ENCODE measurements at places on chromosomes 3 and 15.

DNA sequence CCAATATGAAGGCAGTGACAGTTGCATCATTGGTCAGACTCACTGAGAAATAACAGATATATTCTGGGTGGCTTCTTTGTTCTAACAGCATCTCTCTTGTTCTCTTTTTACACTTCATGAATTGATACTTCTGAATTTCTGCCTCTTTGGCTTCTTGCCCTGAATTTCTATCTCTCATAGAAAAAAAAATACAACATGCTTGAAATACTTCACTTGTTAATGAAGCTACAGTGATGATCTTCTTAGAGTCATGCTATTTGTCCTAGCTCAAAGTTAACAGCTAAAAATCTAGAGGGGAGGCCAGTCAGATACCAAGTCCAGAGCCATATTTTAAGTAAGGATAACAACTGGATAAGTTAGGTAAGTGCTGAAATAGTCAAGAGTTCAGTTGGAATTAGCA is 597.2 kb upstream of the AGTR1 start:
- DNase-seq: no peak

DNA sequence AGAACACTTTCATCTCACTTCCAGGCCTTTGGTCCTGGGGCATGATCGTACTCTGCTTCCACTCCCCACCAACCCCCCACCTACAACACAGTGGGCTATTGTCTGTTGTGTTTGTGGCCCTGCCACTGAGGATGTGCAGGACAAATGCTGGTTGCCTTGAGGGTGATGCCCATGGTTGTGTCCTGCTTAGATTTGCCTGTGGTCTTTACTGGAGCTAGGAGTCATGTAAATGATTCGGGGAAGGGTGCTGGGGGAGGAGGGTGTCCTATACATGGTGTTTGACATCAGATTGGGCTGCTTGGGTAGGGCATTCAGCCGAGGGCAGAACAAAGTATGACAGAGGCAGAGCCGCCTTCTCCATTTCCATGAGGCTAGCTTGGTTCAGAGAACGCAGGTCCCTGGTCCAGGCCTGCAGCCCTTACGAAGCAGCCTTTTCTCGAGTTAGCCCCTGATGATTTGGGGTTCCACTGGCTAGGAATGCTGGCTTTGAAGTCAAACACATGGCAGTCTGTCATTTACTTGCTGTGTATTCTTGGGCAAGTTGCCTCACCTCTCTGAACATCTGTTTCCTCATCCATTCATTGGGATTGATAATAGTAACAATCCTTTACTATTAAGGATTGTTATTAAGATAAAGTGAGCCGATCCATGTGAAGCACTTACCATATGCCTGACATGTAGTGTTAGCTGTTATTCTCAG is 6.9 kb downstream of the CORO2B start:
- no peak for DNase-seq

DNA sequence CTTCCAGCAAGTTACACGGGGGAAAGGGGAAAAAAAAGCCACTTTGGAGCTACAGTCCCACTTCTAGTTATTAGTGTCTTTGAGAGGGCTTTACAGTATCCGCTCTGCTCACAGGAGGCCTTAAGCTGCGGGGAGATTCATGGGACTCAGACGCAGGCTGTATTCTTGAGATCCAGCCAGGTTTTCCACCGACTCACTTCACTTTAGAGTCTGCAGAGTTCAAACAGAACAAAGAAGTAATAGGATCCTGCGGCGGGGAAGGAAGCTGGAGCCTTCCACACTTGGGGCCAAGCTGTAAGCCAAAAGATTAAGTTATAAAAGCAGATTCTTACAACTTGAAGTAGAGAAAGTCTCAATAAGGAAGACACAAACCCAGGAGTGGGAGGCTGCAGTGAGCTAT is 60.2 kb upstream of the FAM174B start:
- DNase-seq: no peak

DNA sequence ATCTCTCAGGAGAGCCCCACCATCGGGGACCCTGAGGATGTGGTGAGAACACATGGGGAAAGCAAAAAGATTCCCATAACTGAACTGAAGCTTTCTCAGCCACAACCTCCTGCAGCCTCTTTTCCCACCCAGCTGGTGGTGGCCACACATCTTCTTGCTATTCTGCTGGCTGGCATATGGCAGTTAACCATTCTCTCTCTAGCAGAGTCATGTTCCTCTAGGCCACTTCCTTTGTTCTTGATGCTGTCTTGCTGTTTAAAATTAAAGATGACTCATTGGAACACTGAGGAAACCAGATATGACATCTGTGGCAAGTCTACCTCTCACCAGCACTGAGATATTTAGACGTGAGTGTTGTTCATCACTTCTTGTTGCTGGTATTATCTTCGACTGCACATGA is 180.3 kb upstream of the ROBO2 start:
- no peak for DNase-seq

DNA sequence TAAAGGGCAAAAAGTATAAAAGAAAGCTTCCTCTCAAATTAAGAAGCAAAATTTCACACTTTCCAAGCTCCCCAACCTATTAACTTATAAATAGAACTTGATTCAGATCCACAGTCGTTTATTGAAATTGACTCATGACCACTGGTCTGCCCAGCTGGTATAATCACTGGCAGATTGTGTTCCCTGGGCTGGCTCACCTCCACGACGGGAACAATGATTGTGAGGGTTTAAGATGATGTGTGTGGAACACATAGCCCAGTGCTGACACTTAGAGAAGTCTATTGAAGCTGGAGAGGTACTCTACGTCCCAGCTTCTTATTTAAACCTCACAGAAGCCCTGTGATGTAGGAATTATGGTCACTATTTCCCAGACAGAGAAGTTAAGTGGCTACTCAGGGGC is 90.4 kb downstream of the MB21D2 start:
- no peak for DNase-seq

GRCh38 chr3:124814620-124815421 is 72.3 kb downstream of the ITGB5 start:
- no peak for DNase-seq

- no peak for DNase-seq
Measured at GRCh38 chr3:66475386-66476020, 25.3 kb downstream of the LRIG1 start.

DNA sequence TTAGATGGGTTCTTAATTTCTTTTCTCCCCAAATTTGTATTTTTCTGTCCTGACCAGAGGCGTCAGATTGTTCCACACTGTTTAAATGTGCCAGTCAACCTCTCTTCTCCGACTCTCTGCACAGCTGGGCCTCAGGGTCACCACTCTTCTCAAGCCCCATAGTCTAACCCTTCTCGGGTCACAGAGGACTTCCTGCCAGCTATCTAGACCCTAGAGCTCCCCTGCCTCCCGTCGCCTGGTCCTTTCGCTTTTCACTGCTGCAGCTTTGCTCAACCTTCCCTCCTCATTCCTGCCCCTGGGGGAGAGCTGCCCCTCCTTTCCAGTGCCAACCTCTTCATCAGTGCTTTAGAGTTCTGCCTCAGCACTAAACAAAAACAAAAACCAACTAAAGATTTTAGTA is 151.7 kb downstream of the ATG7 start:
- no peak for DNase-seq

- DNase-seq: no peak
Measured at GRCh38 chr15:35136321-35137189, 51.5 kb upstream of the NANOGP8 start.

All from inflammatory macrophage treated with lipopolysaccharide for 1 hour (primary cell).